ENCODE measurements at places on chromosomes 4 and X.

DNA sequence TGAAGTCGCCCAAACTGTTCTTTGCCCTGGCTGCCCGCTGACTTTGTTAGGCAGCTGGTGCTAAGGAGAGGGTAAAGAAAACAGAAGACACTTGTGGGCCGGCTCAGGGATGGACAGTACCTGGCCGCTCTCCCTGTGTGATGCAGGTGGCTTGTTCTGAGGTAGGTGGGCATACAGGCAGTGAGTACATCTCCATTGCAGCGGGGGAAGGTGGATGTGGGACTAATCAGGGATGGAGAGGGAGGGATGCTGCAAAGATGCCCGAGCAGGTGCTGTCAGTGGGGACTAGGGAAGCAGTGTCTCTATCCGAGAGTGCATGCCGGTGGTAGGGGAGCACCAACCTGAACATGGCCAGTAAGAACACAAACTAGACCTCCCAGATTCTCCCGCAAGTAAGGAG lies 67.0 kb downstream of the SORBS2 start:
- DNase-seq = no peak

- no peak for DNase-seq
Measured at GRCh38 chr4:60078984-60079383, 1121.1 kb upstream of the ADGRL3 start.

DNA sequence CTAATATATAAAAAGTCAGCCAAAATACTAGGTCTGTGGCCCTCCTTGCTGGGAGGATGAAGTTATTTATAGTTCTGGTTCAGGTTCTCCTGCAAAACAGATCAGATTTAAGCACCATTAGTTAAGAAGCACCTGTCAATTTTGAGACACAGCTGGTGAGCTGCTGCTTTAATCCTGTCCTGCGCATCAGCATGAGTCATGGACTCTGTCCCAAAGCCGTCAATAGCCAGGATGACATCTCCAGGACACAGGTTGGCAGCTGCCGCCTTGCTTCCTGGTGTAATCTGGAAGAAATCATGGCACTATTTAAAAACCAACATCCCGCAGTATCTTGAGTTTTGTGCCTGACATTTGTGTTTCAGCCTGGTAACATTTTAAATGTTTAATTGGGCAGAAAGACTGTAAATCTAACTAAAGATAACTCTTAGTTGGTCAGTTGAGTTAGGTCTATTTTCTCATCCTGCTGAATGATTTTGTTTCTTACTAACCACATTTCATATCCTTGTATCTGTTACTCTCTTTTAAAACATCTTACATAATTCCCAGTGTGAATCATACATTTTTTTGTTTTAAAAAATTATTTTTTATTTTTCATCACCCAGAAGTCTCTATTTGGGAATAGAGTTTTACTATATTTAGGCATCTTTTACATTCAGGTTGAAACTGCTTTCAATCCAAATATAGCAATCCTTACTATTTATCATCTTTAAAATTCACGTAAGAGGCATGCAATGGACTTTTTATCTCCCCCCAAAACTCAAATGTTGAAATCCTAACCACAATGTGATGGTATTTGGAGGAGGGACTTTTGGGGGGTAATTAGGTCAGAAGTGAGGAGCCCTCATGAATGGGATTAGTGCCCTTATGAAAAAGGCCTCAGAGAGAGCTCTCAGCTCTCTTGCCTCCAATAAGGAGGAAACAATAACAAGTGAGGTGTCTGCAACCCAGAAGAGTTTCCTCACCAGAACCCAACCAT lies 10.1 kb downstream of the PDLIM3 start:
- no peak for DNase-seq

GRCh38 chrX:152139589-152139988 lies 1.2 kb upstream of the MAGEA10 start:
- DNase-seq = no peak

DNA sequence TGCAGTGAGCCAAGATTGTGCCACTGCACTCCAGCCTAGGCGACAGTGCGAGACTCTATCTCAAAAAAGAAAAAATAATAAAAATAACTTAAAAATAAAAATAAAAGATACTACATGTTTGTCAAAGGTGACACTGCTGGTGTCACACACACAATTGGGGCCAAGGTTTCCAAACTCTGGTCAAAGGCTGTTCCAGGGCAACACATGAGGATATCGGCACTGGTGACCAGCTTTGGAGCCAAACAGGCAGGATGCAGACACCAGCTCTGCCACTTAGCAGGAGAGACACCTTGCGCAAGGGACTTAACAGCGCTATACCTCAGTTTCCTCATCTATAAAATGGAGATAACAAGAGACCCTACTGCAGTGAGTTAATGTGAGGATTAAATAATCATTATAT lies 52.3 kb downstream of the CD99L2 start:
- no peak for DNase-seq

DNA sequence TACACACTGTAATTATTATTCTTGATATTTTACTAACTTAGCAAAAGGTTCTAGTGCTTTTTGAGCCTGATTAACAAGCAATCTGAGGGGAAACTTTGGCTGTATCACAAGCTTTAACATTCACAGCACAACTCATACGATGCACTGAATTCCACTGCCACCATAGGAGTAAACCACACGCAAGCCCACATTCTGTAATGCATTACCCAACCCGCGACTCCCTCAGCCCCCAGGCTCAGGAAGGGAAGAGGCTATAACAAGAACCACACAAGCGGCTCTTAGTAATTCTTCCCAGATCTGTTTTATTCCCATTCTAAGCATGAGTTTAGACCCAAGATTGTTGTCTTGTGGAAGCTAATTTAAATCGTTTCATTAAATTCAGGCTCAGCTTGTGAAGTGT lies 138.5 kb upstream of the TBL1X start:
- DNase-seq = no peak

DNA sequence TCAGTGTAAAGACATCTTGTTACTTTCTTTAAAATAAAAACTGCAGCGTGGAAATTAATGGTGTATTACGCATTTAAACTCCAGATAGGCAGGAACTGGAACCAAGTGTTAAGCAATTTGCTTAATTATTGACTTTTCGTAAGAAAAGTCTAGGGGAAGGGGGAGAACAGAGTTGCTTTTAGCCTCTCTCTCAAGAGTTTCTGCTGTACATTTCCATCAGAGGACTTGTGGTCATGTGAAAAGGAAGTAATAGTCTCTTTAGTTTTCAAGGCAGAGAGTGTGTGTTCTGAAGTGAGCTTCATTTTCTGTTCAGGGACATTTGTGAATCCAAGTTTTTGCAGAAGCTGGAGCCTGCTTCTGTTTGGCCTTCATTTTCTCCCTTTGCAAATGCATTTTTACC lies 127.2 kb downstream of the UBE2K start:
- DNase-seq = no peak

GRCh38 chr4:2248821-2249261 lies 6.9 kb upstream of the HAUS3 start:
- DNase-seq = no peak

- DNase-seq = no peak
Measured at GRCh38 chr4:152707632-152708031, 27.8 kb upstream of the TMEM154 start.

DNA sequence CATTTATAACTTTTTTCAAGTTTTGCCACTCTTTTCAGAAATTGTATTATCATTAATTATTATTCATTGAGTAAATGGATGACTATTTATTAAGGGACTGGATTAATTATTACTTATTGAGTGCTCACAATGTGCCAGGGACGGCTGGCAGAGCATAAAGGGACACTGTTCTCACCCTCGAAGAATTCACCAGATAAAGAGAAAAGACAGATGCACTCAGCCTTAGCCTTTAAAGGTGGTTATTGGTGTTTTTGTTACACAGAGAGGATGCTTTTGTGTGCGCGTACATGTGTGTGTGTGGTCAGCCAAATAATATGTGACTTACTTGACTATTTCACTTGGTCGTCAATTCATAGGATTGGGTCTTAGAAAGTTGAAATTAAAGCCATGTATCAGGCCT lies 187.0 kb downstream of the ANTXR2 start:
- no peak for DNase-seq

DNA sequence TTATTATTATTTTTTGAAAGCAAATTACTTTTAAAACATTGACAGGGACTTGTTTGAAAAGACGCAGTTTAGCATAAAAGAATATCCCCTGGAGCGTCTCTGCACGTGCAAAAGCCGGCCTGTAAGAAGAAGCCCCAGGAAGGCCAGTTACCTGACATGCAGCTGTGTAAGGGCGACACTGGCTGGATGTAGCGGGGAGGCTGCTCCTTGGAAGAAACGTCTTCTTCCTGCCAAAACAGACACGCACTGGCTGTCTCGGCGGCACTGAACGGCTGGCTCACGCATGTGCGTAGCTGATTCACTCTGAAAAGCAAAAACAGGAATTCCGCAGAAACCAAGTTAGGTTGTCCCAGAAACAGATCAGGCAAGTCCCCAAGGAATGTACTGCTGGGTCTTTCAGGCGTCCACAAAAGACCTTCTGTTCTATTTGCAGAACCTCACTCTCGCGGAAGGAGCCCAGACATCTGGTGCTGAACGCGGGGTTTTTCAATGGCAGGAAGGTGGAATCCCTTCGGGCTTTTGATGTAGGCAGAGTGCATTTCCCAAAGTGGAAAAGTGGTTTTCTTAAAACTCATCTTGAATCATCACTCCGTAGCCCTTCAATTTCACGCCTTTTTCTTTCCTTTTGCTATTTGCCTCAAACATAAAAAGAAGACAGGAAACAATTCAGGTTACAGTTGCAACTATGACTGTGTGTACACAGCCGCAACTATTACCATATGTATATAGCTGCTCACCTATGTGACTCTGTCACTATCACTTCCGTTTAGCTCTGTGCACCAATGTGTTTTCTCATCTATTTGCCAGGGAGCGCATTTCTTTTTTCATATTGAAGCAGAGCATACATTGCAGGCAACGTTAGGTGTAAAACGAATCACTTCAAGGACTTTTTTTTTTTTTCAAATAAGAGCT lies 38.1 kb upstream of the ARSH start:
- peak; percentile 17 for DNase-seq

- DNase-seq = no peak
Measured at GRCh38 chr4:187218705-187219245, 495.1 kb upstream of the FAT1 start.

GRCh38 chrX:155188786-155189185 lies 27.5 kb upstream of the VBP1 start:
- DNase-seq = no peak

DNA sequence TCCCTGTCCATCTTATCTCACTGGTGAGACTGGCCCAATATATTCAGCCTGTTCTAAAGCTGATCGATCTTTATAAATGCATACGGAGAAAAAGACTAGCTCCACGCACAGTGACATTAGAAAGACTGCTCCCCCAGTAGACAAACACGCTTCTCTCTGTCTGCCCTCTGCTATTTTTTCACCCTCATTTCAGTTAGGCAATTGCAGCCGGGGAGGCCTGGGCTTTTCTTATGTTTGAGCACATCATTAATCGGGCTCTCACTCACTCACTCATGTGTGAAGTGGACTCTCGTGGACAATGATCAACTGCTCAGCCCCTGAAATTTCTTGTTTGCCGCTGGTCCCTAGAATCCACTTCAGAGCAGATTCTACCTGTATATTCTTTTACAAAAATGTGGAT lies 824.7 kb upstream of the TENM3 start:
- no peak for DNase-seq

DNA sequence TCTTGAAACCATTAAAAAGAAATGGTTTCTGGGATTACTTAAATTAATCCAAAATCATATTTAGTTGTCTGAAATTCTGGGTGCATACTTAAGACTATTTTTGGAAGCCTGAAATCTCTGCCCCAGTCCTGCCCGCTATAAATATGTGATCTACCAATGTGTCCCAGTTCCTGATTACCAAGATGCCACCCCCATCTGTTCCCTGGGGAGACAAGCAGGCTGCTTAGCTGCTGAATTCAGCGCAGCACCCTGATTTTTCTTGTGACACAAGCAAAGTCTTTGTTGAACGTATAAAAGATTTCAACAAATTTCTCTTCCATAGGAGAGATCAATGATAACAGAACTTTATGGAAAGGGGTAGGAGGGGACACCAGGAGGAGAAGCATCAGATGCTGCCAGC lies 100.6 kb upstream of the PRPS2 start:
- DNase-seq = no peak

GRCh38 chrX:17154001-17154400 lies 207.5 kb downstream of the REPS2 start:
- DNase-seq = no peak

- no peak for DNase-seq
Measured at GRCh38 chrX:39814391-39814790, 283.4 kb downstream of the BCOR start.

DNA sequence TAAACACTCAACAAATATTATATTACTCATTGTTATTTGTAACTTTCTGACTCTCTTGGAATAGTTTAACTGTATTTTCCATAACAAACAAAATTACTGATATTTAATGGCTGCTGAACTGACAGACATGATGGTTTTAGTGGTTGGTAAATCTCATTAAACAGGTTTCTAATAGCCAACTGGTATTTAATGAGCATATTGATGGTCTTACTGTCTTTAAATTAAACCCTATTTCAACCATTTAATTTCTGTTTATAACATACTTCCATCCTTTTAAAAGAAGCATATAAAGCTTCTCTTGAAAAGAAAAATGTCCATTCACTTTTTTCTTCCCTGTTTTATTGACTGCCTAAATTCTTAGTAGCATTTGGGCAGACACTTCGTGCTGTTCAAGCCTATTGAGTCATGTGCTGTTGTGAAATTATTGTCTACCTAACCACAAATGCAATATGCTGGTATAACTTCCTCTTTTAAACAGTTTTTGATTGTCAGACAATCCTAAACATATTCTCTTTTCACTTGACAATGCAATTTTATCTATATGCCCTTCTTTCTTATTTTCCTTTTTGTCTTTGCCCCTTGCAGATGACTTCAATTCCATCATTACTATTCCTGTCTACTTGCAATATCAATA lies 163.9 kb upstream of the SLC7A11 start:
- DNase-seq = no peak

DNA sequence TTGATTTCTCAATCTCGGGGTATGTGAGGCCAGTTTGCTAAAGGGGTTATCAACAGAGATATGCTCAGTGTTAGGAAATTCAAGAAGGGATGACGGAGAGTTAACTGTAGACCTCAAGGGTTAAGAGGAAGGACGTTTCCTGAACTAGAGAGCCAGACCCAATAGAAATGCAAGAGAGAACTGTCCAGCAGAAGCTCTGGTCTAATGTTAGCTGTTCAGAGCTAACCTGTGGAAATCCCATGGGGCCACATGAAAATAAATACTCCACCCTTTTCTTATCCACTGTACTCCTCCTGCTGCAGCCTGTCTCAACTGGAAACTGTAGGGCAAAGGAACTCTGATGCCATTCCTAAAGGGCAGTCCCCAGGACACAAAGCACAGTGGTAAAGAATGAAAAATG lies 274.3 kb downstream of the DMD start:
- no peak for DNase-seq

DNA sequence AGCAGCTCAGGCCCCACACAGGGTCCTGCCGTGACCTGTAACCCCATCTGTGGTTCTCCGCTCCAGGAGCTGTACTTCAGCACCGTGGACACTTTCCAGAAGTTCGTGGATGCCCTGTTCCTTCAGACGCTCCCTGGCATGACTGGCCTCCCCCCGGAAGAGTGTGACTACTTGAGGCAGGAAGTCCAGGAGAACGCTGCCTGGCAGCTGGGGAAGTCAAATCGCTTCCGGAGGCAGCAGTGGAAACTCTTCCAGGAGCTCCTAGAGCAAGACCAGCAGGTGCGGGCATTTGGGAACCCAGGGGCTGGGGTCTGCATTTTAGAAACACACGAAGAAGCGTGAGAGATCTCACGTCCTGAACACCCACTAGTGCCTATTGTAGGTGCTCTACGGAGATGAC lies 72.5 kb downstream of the EVC start:
- DNase-seq = no peak

Measured in anterior cingulate cortex (tissue), 58 donors.